ENCODE measurements at places on chromosomes 11 and 22. TPM values are rescaled to one million over a fixed set of nuclear protein-coding genes. Genes with fewer than 3 reads are reported as not detected.
A peak's percentile ranks its signal among the peaks of the same experiment; 100 is the strongest.

Gene DDX25
- 0.11 TPM for total RNA-seq

- no peak for DNase-seq
- H3K27me3 ChIP-seq, result peaks cover 12% of the 10 kb centered on the region
- no peak overlapping the region for H3K4me3 ChIP-seq
- no peaks in the 10 kb centered on the region for H3K36me3 ChIP-seq
Observed at GRCh38 chr11:113147249-113147648, 167.1 kb upstream of the TTC12 start.

- H3K27ac ChIP-seq, result no peak overlapping the region
- no peak for DNase-seq
- no peaks in the 10 kb centered on the region for H3K27me3 ChIP-seq
- no peaks in the 10 kb centered on the region for H3K4me1 ChIP-seq
Observed at GRCh38 chr11:79413268-79413667, 27.6 kb downstream of the TENM4 start.

DNA sequence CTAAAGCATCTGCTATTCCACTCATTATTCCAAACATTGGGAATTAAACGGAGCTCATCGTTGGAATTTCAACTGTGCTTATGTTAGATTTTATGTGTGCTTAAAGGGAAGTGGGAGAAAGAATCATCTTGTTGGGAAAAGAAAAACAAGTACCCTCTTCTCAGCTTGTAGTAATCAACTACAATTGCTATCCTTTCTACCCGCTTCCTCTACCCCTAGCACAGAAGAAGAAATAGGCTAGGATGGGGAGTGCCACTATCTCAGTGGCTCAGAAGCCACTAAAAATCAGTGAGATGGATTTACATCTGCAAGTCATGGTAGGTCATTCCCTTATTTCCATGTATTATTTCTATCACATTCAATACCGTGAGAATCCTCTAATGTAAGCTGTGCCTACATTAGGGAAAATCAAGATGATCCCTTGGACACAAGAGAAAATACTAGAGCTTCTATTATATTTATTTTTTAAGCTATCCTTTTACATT, 97.9 kb upstream of the CD44 start:
- H3K4me3 ChIP-seq, result no peak overlapping the region
- no peak for DNase-seq
- peaks cover 17% of the 10 kb centered on the region for H3K4me1 ChIP-seq
- no peaks in the 10 kb centered on the region for H3K27me3 ChIP-seq

- H3K4me1 ChIP-seq, result peaks cover 13% of the 10 kb centered on the region
- H3K36me3 ChIP-seq, result peaks cover 2% of the 10 kb centered on the region
- no peaks in the 10 kb centered on the region for H3K27me3 ChIP-seq
- H3K4me3 ChIP-seq, result no peak overlapping the region
- peak overlapping the region; percentile 38 for H3K27ac ChIP-seq
Observed at GRCh38 chr22:40212121-40212520, 34.4 kb downstream of the TNRC6B start.

Gene WBP2NL
- total RNA-seq, result not detected

DNA sequence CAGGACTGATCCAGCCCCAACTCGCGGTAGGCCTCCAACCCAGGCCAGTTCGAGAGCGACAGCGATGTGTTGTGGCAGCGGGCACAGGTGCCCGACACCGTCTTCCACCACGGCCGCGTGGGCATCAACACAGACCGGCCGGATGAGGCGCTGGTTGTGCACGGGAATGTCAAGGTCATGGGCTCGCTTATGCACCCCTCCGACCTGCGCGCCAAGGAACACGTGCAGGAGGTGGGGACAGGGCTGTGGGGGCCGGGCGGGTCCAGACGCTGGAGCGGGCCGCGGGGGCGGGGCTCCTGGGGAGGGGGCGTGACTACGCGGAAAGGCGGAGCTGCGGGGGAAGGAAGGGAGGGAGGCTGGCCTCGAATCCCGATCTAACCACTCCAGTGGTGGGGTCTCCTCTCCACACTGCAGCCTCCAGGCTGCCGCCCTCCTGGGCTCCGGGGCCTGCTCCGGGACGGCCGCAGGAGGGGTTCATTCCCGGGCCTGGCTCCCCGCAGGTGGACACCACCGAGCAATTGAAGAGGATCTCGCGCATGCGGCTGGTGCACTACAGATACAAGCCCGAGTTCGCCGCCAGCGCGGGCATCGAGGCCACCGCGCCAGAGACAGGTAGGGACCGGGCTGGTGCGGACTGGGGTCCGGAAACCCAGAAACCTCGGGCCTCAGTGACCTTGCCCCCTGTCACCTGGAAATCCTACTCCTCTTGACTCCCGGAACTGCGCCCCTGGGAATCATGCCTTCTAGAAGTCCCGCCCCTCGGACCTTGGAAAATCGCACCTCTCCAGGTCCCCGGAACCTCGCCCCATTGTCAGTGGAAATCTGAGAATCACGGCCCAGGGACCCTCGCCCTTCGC, 14.9 kb downstream of the TMEM258 start:
- no peak overlapping the region for H3K4me3 ChIP-seq
- no peaks in the 10 kb centered on the region for H3K27me3 ChIP-seq
- H3K4me1 ChIP-seq, result peaks cover 5% of the 10 kb centered on the region
- H3K36me3 ChIP-seq, result peaks cover 50% of the 10 kb centered on the region
- H3K27ac ChIP-seq, result no peak overlapping the region

DNA sequence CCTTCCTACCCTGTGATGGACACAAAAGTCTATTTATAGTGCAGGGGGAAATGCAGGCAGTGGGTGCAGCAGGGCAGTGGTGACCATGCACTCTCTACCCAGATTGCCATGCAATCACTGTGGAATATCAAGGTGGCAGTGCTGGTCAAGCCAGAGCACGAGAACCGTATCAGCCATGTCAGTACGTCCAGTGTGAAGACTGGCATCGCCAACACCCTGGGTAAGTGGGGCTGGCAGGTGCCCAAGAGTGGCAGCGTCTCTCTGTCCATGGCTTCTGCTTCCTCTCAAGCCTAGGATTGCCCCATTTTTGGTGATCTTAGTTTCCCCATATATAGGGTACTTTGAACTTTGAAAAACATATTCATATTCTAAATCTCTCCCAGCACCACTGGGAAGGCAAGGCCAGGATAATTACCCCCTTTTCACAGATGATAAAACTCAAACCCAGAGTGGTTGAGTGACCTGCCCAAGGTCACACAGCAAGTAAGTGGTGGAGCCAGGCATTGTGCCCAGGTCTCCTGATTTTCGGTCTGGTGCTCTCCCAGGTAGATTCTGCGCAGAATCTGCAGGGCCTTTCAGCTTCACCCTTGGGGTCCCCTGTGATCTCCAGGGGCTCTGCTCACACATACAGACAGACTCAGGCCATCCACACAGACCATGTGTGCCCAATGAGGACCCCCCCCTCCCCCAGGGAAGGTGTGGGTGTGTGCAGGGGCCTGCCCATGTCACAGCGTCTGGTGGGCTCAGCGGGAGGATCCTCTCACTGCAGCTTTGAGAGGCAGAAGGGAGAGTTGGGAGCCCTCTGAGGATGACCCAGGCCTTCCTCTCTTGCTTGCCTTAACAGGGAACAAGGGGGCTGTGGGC, 7.1 kb downstream of the INPPL1 start:
- DNase-seq, result no peak
- H3K36me3 ChIP-seq, result peaks cover 21% of the 10 kb centered on the region
- peaks cover 3% of the 10 kb centered on the region for H3K4me1 ChIP-seq

- no peak for DNase-seq
- H3K4me1 ChIP-seq, result no peaks in the 10 kb centered on the region
- no peaks in the 10 kb centered on the region for H3K36me3 ChIP-seq
- H3K27ac ChIP-seq, result no peak overlapping the region
- no peak overlapping the region for H3K4me3 ChIP-seq
- H3K27me3 ChIP-seq, result no peaks in the 10 kb centered on the region
Observed at GRCh38 chr11:110675548-110675947, 36.7 kb downstream of the ARHGAP20 start.

DNA sequence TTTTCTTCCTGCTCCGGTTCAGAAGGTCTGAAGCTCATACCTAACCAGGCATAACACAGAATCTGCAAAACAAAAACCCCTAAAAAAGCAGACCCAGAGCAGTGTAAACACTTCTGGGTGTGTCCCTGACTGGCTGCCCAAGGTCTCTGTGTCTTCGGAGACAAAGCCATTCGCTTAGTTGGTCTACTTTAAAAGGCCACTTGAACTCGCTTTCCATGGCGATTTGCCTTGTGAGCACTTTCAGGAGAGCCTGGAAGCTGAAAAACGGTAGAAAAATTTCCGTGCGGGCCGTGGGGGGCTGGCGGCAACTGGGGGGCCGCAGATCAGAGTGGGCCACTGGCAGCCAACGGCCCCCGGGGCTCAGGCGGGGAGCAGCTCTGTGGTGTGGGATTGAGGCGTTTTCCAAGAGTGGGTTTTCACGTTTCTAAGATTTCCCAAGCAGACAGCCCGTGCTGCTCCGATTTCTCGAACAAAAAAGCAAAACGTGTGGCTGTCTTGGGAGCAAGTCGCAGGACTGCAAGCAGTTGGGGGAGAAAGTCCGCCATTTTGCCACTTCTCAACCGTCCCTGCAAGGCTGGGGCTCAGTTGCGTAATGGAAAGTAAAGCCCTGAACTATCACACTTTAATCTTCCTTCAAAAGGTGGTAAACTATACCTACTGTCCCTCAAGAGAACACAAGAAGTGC, 661 bp upstream of the MALAT1 start:
- H3K36me3 ChIP-seq, result peaks cover 18% of the 10 kb centered on the region
- peak overlapping the region; percentile 93 for H3K4me3 ChIP-seq
- peak overlapping the region; percentile 100 for H3K27ac ChIP-seq
- no peaks in the 10 kb centered on the region for H3K27me3 ChIP-seq
- peaks cover 29% of the 10 kb centered on the region for H3K4me1 ChIP-seq
- no peak for DNase-seq

Gene KCNQ1
- total RNA-seq, result 0.02 TPM

Gene FGF3
- total RNA-seq, result not detected

GRCh38 chr11:60918939-60919265, 4.9 kb downstream of the TMEM109 start:
- H3K4me1 ChIP-seq, result peaks cover 25% of the 10 kb centered on the region
- no peak overlapping the region for H3K27ac ChIP-seq
- no peak for DNase-seq
- H3K27me3 ChIP-seq, result no peaks in the 10 kb centered on the region

Gene RBMXL2
- total RNA-seq, result not detected

Gene OR51B4
- total RNA-seq, result 0.22 TPM

Gene MYOD1
- total RNA-seq, result not detected

Gene SF1
- total RNA-seq, result 42.5 TPM

DNA sequence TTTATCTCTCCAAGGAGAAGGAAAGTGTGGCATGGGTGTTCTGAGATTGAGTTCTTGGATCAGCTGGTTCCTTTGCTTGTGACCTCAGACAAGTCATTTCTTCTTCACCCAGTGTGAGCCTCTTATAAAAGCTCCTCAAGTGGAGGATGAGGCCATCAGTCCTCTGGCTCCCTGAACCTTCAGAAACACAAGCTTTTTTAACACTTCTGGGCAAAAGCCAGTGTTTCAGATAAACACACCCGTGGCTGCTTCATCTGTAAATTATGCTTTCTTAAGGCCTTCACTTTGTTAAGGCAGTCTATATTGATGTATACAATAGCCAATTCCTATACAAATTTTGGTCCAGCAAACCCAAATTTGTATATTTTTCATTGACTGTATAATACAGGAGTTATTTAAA, 179.9 kb downstream of the DBX1 start:
- peaks cover 10% of the 10 kb centered on the region for H3K36me3 ChIP-seq
- no peak overlapping the region for H3K4me3 ChIP-seq
- peak overlapping the region; percentile 72 for H3K27ac ChIP-seq
- H3K27me3 ChIP-seq, result no peaks in the 10 kb centered on the region
- peaks cover 80% of the 10 kb centered on the region for H3K4me1 ChIP-seq

Data from HepG2 (cell line).